K562 (cell line): ENCODE measurements at places on chromosomes 1 and 21. TPM values are rescaled to one million over a fixed set of nuclear protein-coding genes. Genes with fewer than 3 reads are reported as not detected.
A peak's percentile ranks its signal among the peaks of the same experiment; 100 is the strongest.

GRCh38 chr1:202685641-202686040 lies 24.6 kb downstream of the SYT2 start:
- DNase-seq = no peak

PROK1 gene
- not detected in 2 replicates for total RNA-seq

IGSF9 gene
- 0.29 and 0.34 TPM in 2 replicates for total RNA-seq

GRCh38 chr1:204503122-204503912 lies 8.7 kb upstream of the PIK3C2B start:
- DNase-seq = peak; percentile 83

SPRR2B gene
- total RNA-seq = not detected in 2 replicates

- no peak for DNase-seq
These were observed 271.7 kb upstream of the C1orf174 start for GRCh38 chr1:4171480-4172450.

DNA sequence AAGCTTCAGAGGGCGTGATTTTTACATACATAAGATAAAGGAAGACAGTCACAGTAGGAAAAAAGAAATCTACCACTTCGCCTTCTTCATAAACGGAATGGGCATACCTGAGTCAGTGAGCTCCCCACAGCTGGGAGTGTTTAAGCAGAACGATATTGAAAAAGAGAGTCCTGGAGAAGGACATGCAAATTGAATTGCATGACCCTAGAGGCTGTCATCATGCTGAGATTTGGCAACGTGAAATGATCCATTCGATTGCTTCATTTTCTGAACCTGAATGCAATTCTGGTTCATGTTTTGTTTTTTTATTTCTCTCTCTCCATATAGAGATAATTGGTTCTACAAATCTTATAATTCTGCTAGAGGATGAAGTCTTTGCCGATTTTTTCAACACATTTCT lies 3.7 kb downstream of the RGSL1 start:
- no peak for DNase-seq

- no peak for DNase-seq
These were observed 205.1 kb upstream of the SGIP1 start for GRCh38 chr1:66328896-66329295.

SLAMF7 gene
- 0.35 and 0.49 TPM in 2 replicates for total RNA-seq

DNA sequence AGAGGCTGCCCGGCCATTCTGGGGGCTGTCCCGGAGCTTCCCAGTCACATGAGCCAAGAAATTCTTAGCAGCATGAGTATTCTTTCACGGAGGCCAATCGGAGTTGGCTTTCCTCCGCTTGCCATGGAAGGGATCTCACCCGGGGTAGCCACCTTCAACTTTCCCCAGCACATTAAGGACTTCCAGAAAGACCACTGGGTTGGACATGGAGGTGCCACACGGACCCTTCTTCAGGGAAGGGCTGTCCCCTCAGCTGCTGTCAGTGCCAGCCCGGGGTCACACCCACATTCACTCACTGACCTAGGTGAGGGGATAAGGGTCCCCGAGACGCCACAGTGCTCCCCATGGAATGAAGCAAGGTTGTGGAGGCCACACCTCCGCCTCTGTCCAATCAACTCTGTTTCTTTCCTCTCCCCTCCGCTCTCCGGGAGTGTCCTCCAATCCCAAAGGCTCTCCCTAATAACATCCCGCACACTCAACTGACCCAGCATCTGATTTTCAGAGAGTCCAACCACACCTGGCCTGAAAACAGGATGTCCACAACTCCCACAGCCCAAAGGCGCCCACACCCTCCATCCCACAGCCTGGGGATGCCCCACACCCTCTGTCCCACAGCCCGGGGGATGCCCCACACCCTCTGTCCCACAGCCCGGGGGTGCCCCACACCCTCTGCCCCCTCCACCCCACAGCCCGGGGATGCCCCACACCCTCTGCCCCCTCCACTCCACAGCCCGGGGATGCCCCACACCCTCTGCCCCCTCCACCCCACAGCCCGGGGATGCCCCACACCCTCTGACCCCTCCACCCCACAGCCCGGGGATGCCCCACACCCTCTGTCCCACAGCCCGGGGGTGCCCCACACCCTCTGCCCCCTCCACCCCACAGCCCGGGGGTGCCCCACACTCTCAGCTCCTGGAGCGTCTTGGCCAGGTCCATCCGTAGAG lies 19.4 kb downstream of the RSPH1 start:
- DNase-seq = no peak

DNA sequence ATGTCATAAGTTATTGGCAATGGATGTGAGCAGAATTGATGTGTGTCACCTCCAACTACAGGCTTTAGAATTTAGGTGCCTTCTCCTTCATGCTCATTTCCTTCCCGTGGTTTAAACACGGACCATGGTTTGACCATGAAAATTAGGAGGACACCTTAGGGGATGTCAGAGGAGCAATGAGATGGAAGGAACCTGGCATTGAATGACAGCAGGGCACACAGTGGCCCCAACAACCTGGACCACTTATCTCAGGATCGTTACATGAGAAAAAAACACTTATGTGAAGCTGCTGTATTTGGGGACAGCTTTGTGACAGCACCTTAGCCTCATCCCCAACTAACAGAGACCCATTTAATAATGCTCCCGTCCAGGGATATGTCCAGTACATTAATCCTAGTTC lies 70.8 kb downstream of the SLC9A1 start:
- DNase-seq = no peak
